ENCODE measurements at places on chromosomes 1 and 21.

DNA sequence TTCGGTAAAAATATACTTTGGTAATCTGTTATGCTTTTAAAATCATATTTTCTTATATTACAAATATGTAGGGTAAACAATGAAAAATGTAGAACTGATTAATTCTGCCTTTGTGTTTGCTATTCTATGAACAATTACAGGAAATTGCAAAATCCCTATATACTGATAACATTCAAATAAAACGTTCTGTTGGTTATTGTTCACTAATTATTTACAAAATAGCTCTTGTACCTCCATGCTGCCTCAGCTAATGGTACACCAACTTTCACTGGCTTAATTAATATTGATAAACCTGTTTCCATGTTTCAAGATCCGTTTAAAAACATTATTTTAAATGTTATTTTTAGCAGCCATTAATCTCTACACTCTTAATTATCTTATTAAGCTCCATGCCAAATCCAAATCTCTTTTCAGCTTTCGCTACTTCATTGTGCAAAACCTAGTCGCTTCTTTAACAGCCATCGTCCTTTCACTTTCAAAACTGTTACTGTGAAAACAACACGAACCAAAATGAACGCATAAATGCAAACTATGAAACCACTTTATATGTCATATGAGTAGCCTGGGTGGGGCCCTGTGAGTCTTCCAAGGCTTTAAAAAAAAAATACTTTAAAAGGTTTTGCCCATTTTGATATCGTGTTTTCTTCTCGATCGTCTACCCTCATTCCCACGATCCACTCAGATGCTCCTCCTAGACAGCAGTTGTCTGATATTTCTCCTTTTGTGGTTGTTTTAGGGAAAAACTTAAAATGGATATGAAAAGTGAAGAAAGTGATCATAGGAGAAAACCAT is 807.1 kb downstream of the USP25 start:
- DNase-seq, result no peak

- DNase-seq, result peak; percentile 50
These were observed 76.5 kb upstream of the BTG3 start for GRCh38 chr21:17688912-17689874.

GRCh38 chr1:21946836-21947587 is 9.9 kb upstream of the HSPG2 start:
- DNase-seq, result no peak

DNA sequence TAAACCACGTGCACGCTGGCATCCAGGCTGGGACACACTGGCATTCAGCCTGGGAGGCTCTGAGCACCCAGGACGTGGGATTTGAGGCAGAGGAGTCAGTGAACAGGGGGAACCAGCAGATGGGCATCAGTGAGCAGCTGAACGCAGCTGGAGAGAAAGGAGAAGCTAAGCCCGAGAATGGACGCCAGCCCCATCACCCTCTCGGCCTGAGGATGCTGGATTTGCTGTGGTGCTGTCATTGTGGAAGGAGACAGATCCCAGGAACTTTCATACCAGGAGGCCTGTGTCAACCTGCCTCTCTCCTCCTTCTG is 132.8 kb downstream of the PGBD5 start:
- DNase-seq, result no peak

GRCh38 chr1:38418195-38419030 is 371.8 kb upstream of the POU3F1 start:
- no peak for DNase-seq

GRCh38 chr1:156748670-156749418 is 2.6 kb downstream of the HDGF start:
- DNase-seq, result no peak

DNA sequence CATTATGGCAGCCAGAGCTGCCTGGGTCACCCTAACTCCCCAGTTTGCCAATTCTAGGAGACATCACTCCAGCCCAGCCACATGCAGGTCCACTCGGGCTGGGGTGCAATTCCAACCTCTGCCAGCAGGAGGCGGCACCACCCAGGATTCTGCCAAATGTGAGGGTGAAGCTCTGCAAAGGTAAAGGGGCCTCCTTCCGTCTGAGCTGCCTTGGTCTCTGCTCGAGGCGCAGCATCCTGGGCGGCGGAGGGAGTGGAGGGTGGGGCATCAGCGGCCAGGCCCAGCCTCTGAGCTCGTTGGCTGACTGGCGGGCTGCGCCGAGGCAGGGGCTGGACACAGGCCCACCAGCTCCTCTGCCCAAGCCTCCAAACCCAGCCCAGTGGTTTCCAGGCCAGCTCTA is 63.8 kb downstream of the ARHGEF16 start:
- peak; percentile 67 for DNase-seq

DNA sequence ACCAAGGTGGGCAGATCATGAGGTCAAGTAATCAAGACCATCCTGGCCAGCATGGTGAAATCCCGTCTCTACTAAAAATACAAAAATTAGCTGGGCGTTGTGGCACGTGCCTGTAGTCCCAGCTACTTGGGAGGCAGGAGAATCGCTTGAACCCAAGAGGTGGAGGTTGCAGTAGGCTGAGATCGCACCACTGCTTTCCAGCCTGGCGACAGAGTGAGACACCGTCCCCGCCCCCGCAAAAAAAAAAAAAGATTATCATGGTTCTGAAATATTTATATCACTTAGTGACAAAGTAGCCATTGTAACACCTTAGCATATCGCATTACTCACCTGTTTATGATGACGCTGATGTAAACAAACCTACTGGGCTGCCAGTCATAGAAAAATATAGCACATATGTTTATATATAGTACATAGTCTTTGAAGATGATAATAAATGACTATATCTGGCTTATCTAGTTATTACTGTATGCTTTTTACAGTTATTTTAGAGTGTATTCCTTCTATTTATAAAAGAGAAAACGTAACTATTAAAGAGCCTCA is 160.2 kb downstream of the NCAM2 start:
- no peak for DNase-seq

DNA sequence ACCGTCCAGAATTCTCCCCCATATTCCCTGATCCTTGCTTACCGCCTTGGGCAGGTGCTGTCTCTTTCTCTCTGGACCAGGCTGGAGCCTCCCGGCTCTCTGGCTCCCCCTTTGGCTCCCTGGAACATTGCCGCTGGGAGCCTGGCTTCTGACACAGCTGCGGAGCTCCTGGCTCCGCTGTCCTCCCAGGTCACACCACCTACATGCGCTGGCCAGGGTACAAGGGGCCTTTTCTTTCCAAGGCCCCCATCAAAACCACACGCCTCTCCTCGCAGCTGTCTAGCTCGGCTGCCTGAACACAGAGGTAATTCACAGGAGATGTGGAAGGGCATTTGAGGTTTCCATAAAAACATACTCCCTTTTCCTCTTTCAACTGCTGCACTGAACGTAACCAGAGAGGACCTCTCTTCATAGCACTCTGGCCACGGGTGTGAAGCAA is 7.5 kb upstream of the ZNF648 start:
- DNase-seq, result peak; percentile 74

- DNase-seq, result no peak
These were observed 233.0 kb upstream of the NRIP1 start for GRCh38 chr21:15297824-15298223.

DNA sequence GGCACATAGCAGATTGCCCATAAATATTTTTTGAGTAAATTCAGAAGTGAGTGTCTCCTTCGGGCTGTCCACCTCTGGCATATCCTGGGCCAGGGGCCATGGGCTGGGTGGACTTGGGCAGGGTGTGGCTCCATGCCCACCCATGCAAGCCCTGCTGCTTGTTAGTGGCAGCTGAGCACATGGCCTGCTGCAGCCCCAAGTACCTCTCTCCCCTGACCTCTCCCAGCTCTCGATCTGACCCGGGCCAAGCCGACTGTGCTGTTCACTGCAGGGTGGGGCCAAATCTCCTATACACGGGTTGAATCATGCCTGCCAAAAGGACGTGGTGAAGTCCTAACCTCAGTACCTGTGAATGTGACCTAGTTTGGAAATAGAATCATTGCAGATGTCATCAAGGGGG is 132.5 kb upstream of the C1orf174 start:
- no peak for DNase-seq

DNA sequence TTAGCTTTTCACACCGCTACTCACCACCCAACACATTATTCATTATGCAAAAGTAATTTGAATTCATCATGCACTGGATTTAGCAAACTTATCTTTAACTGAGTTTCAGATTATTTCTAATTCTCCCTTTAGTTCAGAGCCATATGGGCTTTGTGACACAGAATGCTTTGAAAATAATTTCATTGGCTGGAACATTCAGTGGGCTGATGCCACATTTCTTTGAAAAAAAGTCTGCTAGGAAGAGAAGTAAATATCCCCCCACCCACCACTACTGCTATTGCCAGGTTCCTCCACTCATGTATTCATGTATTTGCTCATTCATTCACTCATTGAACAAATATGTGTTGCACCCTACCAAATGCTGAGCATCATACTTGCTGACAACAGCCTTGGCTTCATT is 280.5 kb downstream of the DSCAM start:
- no peak for DNase-seq

- no peak for DNase-seq
These were observed 21.3 kb upstream of the PGBD2 start for GRCh38 chr1:248884632-248885295.

DNA sequence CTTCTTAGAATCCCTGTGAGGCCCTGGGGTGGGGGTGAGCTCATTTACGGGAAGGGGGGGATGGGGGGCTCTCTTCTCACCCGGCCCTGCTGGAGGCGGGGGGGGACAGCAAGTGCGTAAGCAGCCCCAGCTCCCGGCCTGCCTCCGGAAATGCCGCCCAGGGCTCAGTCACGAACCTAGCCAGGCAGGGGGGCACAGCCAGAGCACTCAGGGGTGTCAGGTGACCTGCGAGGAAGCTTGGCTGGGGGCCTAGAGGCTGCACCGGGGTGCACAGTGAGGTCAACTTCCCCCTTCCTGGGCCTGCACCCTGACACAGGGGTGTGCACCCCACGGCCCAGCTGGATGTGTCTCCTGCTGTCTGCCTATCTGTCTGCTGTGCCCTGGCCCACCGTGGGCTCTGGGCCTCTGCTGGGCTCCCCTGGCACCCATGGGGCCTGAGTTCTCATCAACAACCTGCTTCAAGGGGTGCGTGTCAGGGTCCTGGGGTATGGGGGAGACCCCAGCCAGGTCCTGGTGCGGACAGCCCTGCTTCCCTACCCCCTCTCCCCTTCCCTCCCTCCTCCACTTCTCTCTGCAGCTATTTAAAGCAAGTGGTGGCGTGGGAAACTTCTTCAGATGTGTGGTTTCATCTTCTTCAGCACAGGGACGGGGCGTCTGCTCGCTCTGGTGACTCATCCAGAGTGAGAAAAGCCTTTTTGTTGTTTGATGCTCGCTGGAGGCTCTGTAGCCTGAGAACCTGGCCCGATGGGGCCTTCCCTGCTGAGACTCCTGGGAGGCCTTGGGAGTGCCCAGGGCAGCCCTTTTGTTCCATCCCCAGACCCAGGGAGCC is 92.5 kb upstream of the RUNX3 start:
- DNase-seq, result no peak

- no peak for DNase-seq
These were observed at the start of gene HSD3B1 for GRCh38 chr1:119506941-119507340. Gene HSD3B1 (plus strand): TSS chr1:119507210. CDS start chr1:119507477, 267 bp downstream.

GRCh38 chr21:24514081-24514733 is 1093.1 kb downstream of the MRPL39 start:
- DNase-seq, result no peak

- DNase-seq, result no peak
These were observed 28.5 kb downstream of the NIBAN1 start for GRCh38 chr1:184945678-184946412.

- DNase-seq, result no peak
These were observed 170.3 kb downstream of the ZC3H11B start for GRCh38 chr1:219442611-219443061.

DNA sequence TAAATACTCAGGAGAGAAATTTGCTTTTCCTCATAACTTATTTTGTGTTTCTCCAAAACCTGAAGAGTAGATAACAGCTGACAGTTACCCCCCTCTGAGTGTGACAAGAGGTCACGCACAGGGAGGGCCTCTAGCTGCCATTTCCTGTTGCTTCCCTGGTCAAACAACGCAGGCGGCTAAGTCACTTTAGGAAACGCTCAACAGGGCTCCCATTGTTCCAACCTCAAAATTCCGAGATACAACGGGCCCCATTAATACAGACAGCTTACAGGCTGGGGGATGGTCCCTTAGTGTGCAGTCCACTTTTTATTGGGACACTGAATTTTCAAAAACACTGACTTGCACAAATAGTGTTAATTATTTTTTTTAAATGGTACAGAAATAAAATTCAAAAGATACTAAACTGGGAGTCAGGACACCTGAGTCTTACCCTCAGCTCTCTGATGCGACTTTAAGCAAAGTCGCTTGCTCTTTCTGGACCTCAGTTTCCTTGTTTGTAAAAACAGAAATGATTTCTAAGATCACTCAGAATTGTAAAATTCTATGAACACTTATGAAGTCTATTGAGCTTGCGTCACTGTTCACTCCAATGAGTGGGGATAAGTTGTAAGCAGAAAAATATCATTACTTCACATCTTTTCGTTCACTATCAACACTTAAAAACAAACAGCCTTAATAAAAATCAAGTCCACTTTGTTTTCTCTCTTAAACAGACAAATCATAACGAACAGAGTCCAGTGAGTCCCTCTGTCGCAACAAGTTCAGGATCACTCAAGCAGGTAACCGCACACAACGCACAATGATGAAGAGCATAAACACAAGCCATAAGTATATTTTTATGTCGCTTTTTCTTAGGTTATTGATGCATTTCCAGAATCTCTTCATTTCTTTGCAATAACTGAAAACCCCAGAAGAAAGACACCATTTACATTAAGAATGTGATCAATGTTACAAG is 13.5 kb downstream of the LZIC start:
- DNase-seq, result peak; percentile 41

GRCh38 chr1:70003211-70003908 is 202.0 kb downstream of the LRRC40 start:
- DNase-seq, result no peak

- no peak for DNase-seq
These were observed 21.3 kb downstream of the ACOT11 start for GRCh38 chr1:54569339-54569738.

- no peak for DNase-seq
These were observed 729 bp downstream of the NADK start for GRCh38 chr1:1777583-1777899.
